ENCODE measurements at places on chromosomes 5 and 9.

DNA sequence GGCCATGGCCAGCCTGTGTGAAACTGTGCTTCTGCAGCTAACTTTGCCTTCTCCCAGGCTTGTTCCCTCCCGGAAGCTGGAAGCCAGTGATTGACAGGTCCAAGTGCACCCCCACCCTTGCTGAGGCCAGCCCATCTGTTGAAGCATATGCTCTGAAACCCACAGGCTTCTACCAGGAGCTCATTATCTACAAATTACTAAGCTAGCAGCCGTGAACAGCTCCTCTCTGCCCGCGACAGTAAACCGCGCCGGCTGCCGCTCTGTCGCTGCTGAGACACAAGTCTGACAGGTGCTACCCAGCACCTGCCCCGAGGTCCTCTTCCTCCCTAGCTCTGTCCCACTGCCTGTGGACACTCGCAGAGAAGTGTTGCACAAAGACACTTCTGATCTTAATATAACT lies 490.9 kb downstream of the GADD45G start:
- no peak for DNase-seq

DNA sequence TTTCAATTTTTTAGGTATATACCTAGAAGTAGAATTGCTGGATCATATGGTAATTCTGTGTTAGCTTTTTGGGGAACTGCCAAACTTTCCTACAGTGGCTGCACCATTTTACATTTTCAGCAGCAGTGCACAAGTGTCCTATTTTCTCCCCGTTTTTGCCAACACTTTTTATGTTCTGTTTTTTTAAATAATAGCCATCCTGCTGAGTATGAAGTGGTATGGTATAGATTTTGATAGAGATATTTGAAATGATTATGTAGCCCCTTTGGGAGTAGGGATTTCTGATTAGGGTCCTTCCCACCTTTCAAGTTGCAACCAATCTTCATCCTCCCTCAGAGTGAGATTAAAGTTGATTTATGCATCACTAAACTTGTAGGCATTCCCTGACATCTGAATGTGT lies 76.5 kb downstream of the ARHGEF28 start:
- no peak for DNase-seq

DNA sequence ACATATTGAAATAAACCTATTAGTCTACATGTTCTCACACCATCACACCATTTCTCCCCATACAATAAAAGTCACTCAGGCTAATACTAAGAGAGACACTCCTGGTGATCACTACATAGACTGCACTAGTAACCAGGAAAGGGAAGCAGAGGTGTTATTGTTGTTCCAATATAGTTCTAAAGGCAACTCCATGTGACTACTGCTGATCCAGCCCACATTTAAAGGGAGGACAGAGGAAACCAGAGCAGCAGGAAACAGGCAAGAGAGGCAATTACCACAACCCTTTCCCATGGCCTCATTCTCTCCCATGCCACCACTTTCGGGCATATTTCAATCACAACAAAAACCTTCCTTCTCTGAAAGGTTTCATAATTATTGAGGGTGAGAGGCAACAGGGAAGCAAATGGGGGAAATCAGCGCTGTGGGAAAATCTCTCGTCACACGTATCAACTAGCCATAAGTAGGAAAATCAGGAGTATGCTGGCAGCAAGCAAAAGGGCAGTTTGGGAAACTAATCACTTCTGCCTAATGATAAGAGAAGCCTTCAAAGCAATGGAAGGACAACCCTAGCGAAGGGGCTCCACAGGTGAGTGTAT lies 1.8 kb downstream of the UBAP2 start:
- DNase-seq: no peak

DNA sequence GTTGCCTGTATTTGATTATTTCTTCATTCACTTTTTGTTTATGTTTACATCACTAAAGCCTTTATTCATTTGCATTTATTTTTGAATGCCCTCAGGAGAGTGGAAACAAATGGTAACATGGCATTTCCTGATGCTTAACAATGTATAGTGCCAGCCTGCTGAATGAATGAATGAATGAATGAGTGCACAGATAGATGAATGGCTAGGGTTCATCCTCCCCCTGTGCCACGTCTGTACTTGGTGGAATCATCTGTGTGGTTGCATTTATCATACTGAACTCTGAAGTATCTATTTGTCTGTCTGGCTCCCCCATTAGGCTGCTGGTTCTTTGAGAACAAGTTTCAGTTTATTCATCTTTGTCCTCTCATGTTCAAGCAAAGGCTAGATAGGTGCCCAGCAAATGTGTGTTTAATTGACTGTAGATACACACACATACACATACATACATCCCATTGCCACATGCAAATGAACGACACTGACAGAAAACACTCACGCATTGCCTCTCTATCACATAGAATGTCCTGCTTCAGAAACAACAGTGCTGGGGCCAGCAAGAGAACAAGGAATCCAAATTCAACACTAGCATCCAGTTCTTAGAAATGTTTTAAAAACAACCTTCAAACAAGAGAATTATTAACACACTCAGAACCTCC lies 150.4 kb downstream of the PAPPA start:
- no peak for DNase-seq

- DNase-seq: no peak
Measured at GRCh38 chr5:142650881-142651280, 35.0 kb downstream of the FGF1 start.

GRCh38 chr5:141778683-141779082 lies 96.7 kb upstream of the ARAP3 start:
- no peak for DNase-seq

DNA sequence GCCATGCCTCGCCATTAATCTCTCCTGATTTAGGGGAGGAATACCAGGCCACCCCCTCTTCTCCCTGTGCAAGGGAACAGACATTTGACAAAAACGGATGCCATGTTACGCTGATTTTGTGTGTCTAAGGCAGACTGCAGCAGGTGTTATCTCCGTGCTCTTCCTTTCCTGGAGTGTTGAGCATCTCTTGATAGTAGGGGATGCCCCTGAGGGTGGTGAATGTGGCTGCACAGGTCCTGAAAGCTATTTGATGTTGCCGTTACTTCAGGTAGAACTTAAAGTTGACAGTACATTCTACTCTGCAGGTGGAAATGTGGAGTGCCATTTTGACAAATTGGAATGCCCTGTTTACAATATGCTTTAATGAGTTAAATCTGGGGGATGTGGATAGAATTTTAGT lies 21.5 kb downstream of the TENT4A start:
- DNase-seq: no peak

GRCh38 chr5:83866181-83866580 lies 145.5 kb upstream of the HAPLN1 start:
- no peak for DNase-seq

DNA sequence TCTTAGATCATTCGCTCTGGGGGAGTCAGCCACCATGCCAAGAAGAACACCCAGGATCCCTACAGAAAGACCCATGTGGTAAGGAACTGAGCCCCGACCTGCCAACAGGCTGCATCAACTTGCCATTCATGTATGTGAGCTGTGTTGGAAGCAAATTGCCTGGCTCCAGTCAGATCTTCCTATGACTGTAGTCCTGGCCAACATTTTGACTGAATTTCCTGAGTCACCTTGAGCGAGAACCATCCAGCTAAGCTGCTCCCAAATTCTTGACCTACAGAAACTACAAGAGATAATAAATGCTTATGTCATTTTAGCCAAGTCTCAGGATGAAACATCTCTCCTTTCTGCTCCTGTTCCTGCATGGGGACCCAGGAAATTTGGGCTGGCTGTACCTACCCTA lies 40.0 kb upstream of the SLC44A1 start:
- DNase-seq: no peak

DNA sequence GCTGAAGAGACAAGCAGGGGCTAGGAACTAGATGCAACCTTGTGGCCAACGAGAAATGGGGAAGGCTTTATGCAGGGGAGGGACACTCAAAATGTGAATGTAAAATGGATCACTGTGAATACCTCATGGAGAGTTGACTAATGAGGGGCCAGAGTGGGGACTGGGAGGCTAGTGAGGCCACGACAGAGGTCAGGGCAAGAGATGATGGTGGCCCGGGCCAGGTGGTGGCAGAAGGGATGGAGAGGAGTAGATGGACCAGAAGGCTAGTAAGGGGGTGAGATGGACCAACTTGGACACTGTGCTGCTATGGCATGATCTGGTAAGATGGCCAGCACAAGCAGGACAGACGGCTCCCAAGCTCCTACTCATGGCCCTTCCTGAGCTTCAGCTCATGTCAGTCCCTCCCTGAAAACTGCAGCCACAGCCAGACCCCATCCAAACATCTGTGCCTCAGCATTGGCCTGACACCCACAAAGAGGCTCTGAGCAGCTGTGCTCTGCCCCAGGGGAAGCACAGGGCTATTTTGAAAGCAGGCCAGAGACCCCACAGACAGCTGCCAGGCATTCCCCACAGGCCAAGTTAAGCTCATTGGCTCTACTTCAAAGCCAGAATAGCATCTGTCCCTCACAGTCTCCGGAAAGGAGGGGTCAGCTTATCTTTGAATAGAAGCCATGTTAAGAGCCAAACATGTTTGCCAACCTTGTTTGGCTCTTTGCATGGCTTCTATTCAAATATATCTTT lies 22.1 kb downstream of the P4HA2 start:
- no peak for DNase-seq

DNA sequence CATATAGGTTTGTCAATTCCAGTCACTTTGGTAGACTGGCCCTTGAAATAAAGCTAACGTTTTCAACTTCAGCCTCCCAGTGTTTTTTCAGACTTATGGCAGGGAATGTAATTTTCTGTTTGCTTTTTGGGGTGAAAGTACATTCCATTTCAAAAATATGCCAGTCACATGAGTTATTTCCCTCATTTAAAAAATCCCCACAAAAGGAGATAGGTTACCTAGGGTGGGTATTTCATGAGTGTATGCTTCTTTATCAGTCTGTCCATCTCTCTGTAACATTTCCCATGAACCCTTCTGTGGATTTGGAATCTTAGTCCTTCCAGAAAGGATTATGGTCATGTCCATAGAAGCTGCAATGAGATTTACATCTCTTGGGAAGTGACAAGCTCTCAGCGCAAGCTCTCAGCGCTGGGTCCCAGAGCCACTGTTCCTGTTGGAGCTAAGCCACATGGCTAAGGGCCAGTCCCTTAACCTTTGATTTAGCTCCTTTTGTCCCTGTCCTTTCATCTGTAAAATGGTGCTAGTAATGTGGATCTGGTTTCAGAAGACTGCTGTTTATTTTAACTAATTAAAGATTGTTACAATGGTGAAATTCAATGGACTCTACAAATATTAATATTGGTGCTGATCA lies 294.9 kb downstream of the NR3C1 start:
- DNase-seq: no peak

GRCh38 chr9:33189331-33189791 lies 22.2 kb upstream of the B4GALT1 start:
- no peak for DNase-seq

GRCh38 chr5:75610201-75610600 lies 1.1 kb upstream of the ANKDD1B start:
- DNase-seq: no peak

DNA sequence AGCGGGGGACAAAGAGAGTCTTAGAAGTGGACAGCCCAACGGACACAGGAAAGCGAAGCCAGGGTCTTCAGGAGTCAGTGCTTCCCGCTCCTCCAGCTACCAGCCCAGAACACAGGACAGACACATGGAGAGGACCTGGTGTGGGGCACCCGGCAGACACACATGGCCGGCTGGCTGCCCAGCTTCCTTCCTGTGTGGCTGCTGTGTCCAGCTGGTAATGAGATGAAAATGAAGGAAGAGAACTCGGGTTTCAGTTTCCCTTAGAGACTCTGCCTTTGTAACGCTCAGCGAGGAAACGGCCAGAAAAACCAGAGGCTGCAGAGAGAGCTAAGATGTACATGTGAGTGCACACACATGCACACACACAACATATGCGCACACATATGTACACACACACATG lies 87.5 kb downstream of the SECISBP2 start:
- no peak for DNase-seq

- no peak for DNase-seq
Measured at GRCh38 chr5:172644711-172645110, 3.6 kb downstream of the NEURL1B start.

DNA sequence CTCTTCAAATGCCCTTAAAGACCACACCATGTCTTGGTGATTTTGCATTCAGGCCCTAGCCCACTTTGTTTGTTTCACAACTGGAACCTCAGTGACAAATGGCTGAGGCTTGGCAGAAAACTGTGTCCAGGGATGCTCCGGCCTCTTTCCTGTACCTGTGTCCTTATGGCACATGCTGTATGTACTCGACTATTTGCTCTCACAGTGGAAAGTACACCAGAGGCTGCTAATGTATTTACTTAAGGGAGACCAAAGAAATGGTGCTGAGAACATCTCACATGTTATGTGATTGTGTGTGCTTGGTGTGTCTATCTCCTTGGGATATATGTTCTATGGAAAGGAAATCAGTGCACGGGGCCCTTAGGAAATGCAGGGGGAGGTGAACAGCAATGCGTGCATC lies 263.3 kb downstream of the GADD45G start:
- no peak for DNase-seq

- DNase-seq: no peak
Measured at GRCh38 chr9:76003041-76003440, 112.6 kb downstream of the PCSK5 start.

GRCh38 chr9:133509179-133510083 lies 15.3 kb downstream of the MYMK start:
- DNase-seq: peak; percentile 33

DNA sequence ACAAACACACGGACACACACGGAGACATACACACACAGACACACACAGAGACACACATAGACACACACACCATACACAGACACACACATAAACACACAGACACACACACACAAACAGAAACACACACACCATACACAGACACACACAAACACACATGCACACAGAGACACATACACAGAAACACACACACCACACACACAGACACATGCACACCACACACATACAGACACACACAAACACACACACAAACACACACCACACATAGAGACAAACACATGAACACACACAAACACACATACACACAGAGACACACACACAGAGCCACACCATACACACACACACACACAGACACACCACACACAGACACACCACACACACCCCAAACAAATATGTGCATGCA lies 152.7 kb upstream of the FOXD4L5 start:
- no peak for DNase-seq

- no peak for DNase-seq
Measured at GRCh38 chr5:60584304-60584703, 115.7 kb downstream of the DEPDC1B start.

DNA sequence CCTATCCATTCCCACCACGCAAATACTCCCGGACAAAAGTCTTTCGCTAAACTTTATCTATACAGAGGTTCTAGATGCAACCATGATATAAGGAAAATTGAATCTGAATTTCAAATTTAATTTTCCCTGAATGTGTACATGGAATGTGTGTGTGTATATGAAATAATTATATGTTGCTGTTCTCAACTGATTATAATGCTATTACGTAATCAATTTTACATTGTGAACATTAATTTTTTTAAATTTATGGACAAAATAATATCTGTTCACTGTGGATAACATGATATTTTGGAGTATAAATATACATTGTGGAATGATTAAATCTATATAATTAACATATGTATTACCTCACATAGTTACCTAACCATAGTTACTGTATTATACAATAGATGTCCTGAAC lies 1250.6 kb downstream of the EFNA5 start:
- DNase-seq: no peak

- DNase-seq: no peak
Measured at GRCh38 chr9:93463638-93464248, 10.4 kb upstream of the FAM120AOS start.

GRCh38 chr5:39716532-39717028 lies 291.8 kb upstream of the DAB2 start:
- DNase-seq: peak; percentile 17
